Fibroblast of skin of right biceps (primary cell): ENCODE measurements at places on chromosomes 2 and 18.

- peak; percentile 24 for DNase-seq
These were observed 15.1 kb downstream of the ST3GAL5 start for GRCh38 chr2:85873679-85874078.

GRCh38 chr2:238378230-238379095 lies 48.3 kb upstream of the ASB1 start:
- DNase-seq, result no peak

DNA sequence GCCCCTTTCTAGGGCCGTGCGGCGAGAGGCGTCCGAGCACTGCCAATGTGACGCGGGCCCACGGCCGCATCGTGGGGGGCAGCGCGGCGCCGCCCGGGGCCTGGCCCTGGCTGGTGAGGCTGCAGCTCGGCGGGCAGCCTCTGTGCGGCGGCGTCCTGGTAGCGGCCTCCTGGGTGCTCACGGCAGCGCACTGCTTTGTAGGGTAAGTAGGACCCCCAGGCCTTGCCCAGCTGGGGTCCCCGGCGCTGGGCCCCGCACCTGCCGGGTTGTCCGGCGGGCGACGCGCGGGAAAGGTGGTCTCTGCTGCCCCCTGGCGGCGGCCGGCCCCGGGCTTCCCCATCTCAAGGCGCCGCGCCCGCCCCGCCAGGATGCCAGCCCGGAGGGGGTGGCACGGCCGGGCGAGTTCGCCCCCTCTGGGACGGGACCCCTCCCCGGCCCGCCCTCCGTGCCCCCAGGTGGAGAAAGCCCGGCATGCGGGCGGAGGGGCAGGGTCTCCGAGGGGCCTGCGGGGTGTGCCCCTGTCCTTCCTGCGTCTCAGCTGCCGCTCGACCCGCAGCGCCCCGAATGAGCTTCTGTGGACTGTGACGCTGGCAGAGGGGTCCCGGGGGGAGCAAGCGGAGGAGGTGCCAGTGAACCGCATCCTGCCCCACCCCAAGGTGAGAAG lies 1.9 kb downstream of the PRSS56 start:
- DNase-seq, result peak; percentile 13

DNA sequence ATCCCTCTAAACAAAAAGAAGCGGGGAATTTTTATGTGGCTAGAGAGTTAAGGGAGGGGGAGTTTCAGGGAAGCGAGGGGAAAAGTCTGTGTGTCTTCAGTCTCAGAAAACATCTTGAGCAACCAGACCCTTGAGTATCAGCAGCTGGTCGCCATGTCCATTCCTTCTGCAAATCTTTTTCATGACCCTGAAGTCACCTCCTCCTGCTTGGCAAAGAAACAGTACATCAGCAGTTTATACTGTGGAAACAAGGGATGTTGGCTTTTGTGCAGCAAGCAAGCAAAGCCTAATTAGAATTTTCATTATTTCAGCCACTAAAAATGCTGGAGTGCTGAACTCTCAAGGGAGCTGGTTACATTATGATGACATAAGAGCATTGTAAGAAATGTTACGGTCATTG lies 187.4 kb upstream of the SLC8A1 start:
- no peak for DNase-seq

DNA sequence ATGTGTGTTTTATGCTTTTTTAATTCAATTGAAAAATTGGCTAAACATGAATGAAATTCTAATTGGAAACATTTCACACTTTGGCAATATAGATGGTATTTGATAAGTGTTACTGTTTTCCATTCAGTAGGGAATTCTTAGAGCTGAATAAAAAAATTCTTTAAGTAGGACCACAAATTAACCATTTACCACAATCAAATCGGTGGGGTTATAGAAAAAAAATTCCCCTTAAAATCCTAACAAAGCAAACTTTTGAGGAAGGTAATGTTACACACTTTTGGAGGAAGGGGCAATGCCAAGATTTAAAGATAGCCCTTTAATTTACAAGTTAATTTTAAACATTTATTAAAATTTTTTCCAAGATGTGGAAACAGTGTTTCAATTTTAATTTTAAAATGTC lies 279.0 kb upstream of the FIGN start:
- DNase-seq, result no peak

GRCh38 chr18:69787825-69788547 lies 159.7 kb downstream of the CD226 start:
- DNase-seq, result peak; percentile 70

GRCh38 chr2:10078001-10078400 lies 2.2 kb downstream of the CYS1 start:
- DNase-seq, result no peak

DNA sequence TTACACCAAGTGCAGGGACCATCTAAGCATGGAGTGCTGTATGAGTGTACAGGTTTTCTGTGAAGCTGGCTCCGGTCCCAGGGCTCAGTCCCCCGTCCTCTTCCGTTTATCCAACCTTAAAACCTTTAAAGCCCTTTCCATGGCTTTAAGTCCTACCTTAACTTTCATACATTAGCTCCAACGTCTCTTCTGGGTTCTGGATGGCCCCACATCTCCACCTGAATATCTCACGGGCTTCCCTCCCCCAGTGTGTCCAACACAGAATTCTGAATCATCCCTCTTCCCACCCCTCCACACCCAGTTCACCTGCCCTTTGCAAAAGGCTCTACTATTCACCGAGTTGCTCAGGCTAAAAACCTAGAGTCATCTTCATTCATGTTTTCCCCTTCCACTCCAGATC lies 12.8 kb downstream of the ARHGAP25 start:
- no peak for DNase-seq

- peak; percentile 13 for DNase-seq
These were observed 24.3 kb upstream of the CDH20 start for GRCh38 chr18:61308795-61309393.

GRCh38 chr2:97707362-97708047 lies 5.9 kb upstream of the ZAP70 start:
- no peak for DNase-seq

GRCh38 chr2:236008006-236008405 lies 160.2 kb downstream of the GBX2 start:
- DNase-seq, result peak; percentile 5

DNA sequence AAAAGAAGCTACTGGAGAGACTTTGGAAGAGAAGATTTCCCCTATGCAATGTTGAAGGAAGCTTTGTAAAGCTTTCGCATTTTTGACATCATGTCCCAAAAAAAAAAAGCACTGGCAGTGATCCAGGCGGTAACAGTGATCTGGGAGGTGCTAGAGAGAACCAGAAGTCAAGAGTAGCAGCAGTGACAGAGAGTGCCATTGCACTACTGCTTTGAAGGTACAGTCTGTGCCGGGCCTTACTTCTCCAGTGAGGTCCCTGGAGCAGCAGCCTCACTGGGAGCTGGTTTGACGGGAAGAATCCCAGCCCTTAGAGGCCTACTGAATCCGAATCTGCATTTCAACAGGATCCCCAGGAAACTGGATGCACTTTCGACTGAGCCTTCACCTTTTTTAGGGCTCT lies 50.9 kb upstream of the ATL2 start:
- DNase-seq, result no peak

GRCh38 chr2:171253900-171254650 lies 93.4 kb upstream of the TLK1 start:
- no peak for DNase-seq

DNA sequence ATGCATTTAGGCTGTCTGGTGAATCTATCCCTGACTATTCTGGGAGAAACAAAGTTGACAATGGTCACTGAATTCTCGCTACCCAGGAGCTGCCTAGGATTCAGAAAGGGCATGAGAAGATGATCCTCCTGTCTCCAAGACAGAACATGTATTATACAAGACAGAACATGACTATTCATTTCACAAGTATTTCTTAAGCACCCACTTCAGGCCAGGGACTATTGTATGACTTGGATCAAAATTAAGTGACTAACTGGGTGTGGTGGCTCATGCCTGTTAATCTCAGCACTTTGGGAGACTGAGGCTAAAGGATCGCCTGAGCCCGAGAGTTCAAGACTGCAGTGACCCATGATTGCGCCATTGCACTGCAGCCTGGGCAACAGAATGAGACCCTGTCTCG lies 235.8 kb upstream of the RAB12 start:
- no peak for DNase-seq

DNA sequence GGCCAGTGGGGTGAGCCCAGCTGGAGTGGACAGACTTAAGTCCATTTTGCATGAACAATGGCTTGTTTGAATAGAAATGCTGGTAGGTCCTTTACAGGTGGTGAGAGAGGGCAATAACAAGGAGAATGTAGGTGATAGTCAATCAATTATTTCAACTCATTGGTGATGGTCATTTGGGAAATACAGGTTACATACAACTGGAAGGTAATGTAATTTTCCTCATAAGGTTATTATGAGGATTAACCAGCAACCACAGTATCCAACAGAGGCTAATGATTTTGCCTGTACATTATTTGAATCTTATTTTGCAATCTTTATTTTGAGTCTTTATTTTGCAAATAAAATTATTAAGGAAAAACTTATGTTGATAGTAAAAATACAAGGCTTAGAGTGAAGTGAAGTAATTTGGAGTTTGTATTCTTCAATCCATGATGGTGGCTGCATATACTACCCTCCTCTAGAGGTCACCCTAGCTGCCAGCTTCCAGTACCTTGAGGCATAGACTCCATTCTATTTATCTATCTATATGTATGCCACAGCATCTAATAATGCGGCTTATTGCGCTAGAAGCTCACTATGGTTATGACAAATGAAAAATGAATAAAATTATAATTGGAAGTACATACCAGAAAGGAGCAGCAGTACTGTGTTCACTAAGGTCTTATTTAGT lies 20.5 kb upstream of the HNMT start:
- no peak for DNase-seq

- DNase-seq, result no peak
These were observed 61.6 kb upstream of the MSH6 start for GRCh38 chr2:47721296-47721695.
